SHP77 (cell line): ENCODE measurements at places on chromosomes 13 and 19.

- DNase-seq: no peak
Measured at GRCh38 chr13:49746111-49746510, 46.4 kb downstream of the KPNA3 start.

- no peak for DNase-seq
Measured at GRCh38 chr13:98500963-98501421, 75.9 kb downstream of the STK24 start.

- DNase-seq: no peak
Measured at GRCh38 chr19:4722671-4723594, 709 bp downstream of the DPP9 start.

- no peak for DNase-seq
Measured at GRCh38 chr13:67186995-67187569, 43.1 kb downstream of the PCDH9 start.

- peak; percentile 40 for DNase-seq
Measured at GRCh38 chr19:4676955-4677731, 7.0 kb upstream of the MYDGF start.

DNA sequence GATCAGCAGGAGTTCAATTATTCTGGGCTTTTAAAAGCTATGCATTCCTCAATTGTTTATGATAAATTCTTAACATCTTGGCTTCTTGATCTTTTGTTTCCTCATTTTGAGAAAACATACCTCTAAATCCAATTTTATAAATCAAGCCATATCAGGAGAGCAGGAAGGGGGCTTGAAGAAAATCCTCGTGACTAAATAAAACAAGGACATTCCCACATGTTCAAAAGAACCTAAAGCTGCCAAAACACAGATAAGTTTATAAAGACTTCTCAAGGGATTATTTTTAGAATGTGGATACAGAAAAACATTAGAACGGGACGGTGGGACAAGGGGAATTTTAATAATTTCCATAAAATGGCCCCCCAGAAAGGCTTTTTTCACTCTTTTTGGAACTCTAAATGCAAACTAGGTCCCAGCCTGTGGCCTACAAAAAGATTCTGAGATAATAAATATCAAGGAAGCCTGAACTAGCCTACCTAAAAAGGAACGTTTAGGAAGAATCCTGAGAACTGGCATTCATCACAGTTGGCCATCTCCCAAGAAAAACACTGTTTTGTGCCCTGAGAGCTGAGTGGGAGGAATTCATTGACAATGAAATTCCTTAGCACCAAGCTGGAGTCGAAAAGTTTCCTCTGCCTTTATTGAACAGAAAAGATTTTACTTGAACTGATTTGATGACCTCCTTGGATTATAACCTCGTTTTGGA is 30.1 kb downstream of the ZAR1L start:
- no peak for DNase-seq

DNA sequence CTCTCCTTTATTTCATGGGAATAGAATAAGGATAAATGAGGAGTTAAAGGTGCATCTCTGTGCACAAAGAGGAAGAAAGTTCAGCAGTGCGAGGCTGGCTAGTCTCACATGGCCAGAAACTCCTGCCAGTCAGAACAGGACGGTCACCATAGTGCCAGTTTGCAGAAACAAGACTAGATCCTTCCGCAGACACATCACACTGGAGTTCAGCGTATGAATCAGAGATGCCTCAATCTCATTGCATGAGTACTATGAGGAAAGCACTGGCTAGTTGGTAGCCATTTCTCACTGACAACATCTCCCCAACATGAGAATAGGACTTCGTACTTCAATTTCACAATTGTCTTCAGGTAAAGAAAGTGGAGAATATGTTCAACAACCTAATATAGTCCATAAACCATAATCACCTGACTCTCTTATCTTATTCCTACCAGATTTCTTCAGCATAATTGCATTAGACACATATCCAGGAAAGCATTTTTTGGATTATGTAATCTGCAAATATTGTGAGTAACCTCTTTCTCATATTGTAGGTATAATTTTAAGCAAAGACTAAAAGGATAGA is 34.9 kb downstream of the RXFP2 start:
- DNase-seq: no peak

DNA sequence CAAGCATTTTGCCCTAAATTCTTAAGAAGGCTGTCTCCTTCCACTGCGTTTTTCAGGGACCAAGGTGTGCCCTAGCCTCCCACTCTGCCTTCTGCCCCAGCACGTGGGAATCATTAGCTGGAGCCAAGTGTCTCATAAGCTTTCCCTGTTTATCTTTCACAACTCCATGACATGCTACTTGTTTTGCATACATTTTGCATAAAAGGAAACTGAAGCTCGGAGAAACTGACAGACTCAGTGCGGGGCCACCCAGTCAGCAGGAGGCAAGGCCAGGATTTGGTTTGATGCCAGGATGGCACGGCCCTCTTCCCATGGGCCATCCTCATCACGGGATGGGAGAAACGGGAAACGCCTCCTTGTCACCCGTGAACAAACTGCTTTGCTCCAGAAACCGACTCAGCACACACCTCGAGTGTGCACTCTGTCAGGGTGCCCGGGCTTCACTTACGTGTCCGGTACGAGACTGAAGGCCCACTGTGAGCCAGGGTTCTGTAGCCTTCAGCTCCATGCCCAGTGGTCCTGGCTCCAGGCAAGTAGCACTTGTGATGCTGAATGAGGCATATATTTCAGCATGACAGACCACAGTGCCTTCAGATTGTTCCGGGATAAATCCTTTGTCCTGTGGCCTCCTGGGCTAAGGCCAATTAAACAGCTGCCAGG is 9.6 kb downstream of the CEBPA start:
- DNase-seq: no peak

DNA sequence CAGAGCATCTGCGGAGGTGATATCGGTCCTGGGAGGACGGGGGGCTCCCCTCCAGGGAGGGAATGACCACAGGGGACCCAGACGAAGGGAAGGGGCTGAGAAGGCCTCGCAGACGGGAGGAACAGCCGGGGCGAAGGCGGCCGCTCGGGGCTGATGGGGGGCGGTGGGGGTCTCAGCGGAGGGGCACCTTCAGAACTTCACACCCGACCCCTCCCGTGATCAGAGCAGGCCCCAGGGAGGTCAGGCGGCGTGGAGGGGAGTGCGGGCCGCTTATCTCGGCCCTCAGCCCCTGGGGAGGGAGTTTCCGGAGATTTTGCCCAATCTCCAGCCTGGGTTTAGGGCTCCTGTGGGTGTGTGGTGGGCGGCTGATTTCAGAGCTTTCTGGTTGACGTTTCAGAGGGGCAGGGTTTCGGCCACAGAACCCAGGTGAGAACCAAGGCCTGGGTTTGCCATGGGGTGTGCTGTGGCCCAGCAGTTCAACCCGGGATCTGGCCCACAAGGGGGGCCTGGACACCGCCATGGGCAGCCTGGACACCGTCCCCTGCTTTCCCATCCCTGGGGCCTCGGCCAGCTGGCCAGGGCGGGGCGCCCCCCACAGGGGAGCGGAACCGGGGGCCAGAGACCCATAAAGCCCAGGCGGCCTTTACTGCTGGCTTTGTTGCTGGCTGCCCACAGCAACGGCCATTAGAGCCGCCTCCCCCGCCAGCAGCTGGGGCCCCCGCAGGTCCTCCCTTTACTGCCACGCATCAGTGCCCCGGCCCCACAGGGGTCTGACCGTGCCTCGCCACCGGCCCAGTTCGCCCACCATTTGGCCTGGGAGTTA is 29.0 kb downstream of the ARID3A start:
- DNase-seq: no peak

DNA sequence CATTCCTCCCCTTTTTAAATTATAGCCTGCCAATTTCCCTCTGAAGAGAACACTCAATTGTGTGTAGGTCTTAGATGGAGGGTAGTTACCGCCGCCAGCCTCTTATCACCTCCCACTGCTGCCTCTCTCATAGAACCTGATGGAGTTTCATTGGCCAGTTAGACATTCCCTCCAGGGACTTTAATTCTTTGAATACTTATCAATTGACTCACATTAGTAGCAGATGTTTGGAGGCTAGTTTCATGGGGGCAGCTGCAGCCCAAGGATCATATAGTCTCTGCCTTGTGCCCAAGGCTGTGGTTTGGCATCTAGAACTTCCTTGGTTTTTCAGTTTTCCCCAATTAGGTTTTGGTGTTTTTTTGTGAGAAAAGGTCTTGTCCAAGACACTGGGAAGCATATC is 318.9 kb upstream of the HTR2A start:
- no peak for DNase-seq

GRCh38 chr13:40186626-40187323 is 479.7 kb downstream of the FOXO1 start:
- no peak for DNase-seq

DNA sequence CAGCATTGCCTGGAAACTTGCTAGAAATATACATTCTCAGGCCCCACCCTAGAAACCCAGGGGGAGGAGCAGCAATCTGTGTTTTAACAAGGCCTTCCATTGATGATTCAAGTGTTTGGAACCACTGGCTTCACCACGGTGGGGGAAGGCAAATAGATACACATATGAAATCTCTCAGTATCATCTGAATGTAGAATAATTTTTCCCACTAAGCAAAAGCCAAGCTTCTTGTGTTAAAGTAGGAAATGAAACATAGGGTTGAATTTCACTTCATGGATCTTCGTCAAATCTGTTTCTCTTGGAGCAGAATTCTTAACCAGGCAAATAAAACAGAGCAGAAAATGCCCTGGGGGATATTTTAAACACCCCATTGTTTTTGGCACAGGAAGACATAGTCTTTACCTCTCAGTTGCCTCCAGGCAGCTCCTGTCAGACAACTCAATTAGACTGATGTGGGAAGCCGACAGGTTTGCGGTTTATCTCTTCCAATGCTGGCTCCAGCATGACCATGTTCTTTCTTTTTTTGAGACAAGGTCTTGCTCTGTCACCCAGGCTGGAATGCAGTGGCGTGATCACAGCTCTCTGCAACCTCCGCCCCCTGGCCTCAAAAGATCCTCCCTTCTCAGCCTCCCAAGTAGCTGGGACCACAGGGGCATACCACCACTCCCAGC is 213.0 kb downstream of the FOXO1 start:
- DNase-seq: no peak

GRCh38 chr13:38405216-38405615 is 55.6 kb downstream of the UFM1 start:
- DNase-seq: no peak
